ENCODE measurements at places on chromosomes 1 and 21.

GRCh38 chr1:22699681-22700520 is 10.7 kb upstream of the EPHB2 start:
- DNase-seq, result no peak

- DNase-seq, result no peak
These were observed 13.1 kb downstream of the NFIA start for GRCh38 chr1:61095470-61095812.

DNA sequence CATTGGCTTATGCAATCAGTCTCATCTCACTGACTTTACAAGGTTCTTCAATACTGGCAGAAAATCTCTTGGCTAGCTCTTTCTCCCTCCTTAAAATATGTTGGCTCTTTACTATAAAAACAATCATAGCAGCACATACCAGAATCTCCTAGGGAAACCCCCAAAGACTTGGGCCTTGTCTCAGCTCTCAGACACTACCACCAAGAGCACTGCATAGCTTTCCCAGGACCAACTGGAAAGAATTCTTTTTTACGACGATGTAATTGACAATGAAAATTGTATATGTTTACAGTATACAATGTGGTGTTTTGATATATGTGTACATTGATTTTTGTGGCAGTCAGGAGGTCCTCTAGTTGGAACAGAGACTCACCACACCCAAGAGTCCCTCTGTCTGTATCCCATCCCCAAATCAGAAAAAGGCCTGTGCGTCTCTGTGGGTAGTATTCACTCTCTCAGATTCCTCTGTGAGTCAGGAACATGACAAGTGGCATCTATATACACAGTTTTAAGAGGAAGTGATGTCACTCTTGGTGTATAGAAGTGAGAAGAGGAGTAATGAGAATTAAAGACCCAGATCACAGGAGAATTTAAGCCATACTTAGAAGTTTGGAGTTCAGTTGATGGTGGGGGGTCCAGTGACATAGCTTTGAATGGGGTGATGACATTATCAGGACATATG is 21.1 kb downstream of the SMAP2 start:
- DNase-seq, result no peak

GRCh38 chr1:76128096-76128495 is 53.5 kb downstream of the ST6GALNAC3 start:
- no peak for DNase-seq

- no peak for DNase-seq
These were observed 65.1 kb upstream of the ATP1B1 start for GRCh38 chr1:169041366-169041765.

- DNase-seq, result peak; percentile 17
These were observed 127.2 kb downstream of the PTPRU start for GRCh38 chr1:29363536-29363935.

DNA sequence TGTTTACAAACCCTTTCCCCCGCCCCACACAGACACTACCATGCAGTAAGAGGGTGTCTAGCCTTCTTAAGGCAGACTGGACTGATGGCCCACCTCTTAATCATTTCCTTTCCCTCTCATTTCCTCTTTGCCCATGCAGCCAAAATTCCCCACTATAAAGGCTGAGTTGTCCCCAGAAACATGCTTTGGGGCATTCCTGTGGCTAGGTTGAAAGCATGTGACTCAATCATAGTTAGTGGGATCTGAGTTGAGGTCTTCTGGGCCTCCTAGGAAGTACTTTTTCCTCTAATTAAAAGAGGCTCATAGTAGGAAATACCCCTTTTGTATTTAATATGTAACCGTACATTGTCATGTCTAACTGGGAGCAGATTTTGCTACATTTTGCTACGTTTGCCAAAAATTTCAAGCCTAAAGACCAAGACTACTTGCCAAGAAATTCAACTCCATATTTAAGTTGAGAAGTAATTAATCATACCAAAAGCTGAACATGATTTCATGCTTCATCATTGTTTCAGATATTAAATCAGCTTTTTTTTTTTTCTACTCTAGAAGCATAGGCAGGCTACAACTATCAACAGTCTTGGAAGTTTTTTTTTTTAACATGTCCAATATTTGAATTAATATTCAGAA is 174.7 kb downstream of the ADGRL4 start:
- DNase-seq, result no peak
